ENCODE measurements at places on chromosomes 5 and 9. TPM values are rescaled to one million over a fixed set of nuclear protein-coding genes. Genes with fewer than 3 reads are reported as not detected.
A peak's percentile ranks its signal among the peaks of the same experiment; 100 is the strongest.

Gene SYK
- polyA plus RNA-seq: 0.04 TPM

Gene TAS2R1
- not detected for polyA plus RNA-seq

Gene PCDHB10
- 7.8 TPM for polyA plus RNA-seq

Gene PCDHGB5
- not detected for polyA plus RNA-seq

- no peaks in the 10 kb centered on the region for H3K36me3 ChIP-seq
- no peak overlapping the region for H3K4me3 ChIP-seq
- no peaks in the 10 kb centered on the region for H3K4me1 ChIP-seq
- peak; percentile 77 for DNase-seq
- no peak overlapping the region for H3K27ac ChIP-seq
Observed at GRCh38 chr5:142472306-142472951, 147.6 kb upstream of the SPRY4 start.

DNA sequence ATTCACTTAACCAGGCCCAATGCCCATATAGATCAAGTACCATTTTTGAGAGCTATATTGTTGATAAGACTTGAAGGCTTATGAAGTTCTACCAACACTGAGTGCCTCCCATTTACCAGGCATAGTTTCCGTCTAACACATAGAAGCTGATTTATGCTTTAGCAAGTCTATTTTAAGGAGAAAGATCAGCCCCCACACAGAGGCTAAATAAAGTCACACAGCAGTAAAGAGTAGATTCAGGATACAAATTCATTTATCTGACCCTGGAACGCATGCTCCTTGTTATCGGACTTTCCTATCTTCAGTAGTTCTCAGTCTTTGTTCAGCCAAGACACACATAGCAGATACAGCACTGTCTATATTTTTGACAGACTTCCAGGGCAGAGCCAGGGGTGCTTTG is 34.2 kb downstream of the DMGDH start:
- no peaks in the 10 kb centered on the region for H3K27me3 ChIP-seq
- no peak for DNase-seq
- no peaks in the 10 kb centered on the region for H3K4me1 ChIP-seq
- H3K27ac ChIP-seq: no peak overlapping the region
- no peak overlapping the region for H3K4me3 ChIP-seq
- H3K36me3 ChIP-seq: no peaks in the 10 kb centered on the region

DNA sequence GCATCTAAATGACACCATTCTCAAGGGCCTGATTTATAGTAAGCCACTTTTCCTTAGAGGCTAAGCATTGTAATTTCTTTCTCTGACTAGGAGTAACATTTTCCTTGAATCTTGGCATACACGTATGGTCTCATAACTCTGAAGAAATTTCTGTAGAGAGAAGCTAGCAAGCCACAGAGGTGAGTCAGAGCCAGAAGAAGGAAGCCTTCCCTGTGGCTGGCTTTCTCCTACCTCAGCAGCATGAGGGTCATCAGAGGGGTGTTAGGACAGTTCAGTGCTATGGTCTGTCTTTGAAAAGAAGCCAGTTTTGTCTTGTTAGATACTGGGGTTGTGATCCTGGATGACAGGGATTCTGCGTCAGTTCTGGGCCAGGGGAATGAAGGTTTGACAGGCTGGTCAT is 3.2 kb downstream of the SNX30 start:
- no peaks in the 10 kb centered on the region for H3K36me3 ChIP-seq
- no peak overlapping the region for H3K4me3 ChIP-seq
- no peaks in the 10 kb centered on the region for H3K4me1 ChIP-seq
- no peaks in the 10 kb centered on the region for H3K27me3 ChIP-seq
- H3K27ac ChIP-seq: no peak overlapping the region

DNA sequence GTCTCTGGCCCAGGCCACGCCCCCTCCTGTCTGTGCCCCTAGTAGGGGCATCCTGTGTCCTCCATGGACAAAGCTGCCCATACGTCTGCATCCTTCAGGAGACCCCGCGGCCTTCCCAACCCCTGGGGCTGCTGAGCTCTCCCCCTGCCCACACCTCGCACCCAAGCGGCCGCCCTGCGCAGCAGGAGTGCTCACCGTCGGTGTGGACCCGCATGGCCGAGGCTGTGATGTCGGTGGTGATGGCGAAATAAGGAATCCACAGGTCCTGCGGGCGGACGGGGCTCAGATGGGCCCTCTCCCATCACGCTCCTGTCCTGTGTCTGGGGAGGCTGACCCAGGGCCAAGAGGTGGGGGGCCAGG is 4.8 kb upstream of the NSMF start:
- no peaks in the 10 kb centered on the region for H3K4me1 ChIP-seq
- no peak overlapping the region for H3K4me3 ChIP-seq
- H3K36me3 ChIP-seq: no peaks in the 10 kb centered on the region
- H3K27ac ChIP-seq: no peak overlapping the region
- no peak for DNase-seq

DNA sequence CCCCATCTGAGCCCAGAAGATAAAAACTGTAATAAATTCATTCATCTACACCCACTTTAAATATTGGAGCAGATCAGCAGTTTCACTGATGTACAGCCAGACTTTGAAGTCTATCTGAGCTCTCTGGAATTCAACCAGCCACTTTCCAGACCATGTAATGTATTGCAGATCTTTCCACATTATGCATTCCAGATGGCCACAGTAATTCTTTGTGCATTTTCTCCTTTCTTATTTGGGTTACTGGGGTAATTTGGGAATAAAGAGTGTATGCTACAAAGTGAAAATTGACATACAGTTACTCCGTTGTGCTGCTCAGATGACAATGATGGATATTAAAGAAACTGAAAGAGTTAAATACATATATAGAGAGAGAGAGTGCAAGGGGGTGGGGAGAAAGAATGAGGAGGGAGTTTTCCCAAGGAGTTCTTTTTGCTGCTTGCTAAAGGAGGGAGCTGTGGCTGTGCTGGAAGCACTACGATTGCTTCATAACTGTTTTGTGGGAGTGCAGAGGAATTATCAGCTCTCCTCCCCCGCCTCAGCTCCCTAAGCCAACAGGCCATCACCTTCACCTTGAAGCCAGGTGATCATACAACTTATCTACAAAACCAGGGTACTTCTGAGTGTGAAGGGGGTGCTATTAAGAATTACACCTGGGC is 152.8 kb downstream of the GAS1 start:
- H3K27ac ChIP-seq: peak overlapping the region; percentile 13
- H3K27me3 ChIP-seq: no peaks in the 10 kb centered on the region
- no peaks in the 10 kb centered on the region for H3K36me3 ChIP-seq
- H3K4me3 ChIP-seq: no peak overlapping the region
- peaks cover 18% of the 10 kb centered on the region for H3K4me1 ChIP-seq
- DNase-seq: peak; percentile 41

- no peak overlapping the region for H3K27ac ChIP-seq
- H3K27me3 ChIP-seq: no peaks in the 10 kb centered on the region
- H3K36me3 ChIP-seq: no peaks in the 10 kb centered on the region
- no peaks in the 10 kb centered on the region for H3K4me1 ChIP-seq
- no peak overlapping the region for H3K4me3 ChIP-seq
Observed at GRCh38 chr5:78755822-78756429, 107.4 kb upstream of the LHFPL2 start.

GRCh38 chr9:136470792-136471469 is 11.9 kb downstream of the SEC16A start:
- no peaks in the 10 kb centered on the region for H3K4me1 ChIP-seq
- no peaks in the 10 kb centered on the region for H3K27me3 ChIP-seq
- DNase-seq: no peak
- H3K4me3 ChIP-seq: no peak overlapping the region
- H3K36me3 ChIP-seq: peaks cover 63% of the 10 kb centered on the region
- no peak overlapping the region for H3K27ac ChIP-seq

DNA sequence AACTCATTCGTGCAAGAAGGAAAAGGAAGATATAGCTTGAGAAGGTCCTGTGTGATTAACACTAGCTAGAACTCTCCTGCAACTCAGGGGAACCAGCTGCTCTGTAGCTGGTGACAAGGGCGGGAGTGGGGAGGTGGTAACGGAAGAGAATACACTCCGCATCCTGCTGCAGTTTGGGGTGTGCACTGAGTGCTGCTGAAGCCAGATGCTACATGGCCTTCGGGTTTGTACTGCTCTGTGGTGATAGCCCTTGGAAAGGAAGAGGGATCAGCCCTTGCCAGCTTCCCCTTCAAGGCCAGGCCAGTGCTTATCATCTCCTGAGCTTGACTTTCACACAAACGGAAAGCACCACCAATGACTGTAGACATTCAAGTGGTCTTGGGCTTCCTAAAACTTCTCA is 34.3 kb downstream of the FRMD3 start:
- no peak overlapping the region for H3K4me3 ChIP-seq
- no peaks in the 10 kb centered on the region for H3K4me1 ChIP-seq

- H3K4me3 ChIP-seq: no peak overlapping the region
- H3K27me3 ChIP-seq: no peaks in the 10 kb centered on the region
- H3K4me1 ChIP-seq: no peaks in the 10 kb centered on the region
- no peaks in the 10 kb centered on the region for H3K36me3 ChIP-seq
- DNase-seq: no peak
Observed at GRCh38 chr9:99523838-99524237, 297.8 kb upstream of the NR4A3 start.

- no peaks in the 10 kb centered on the region for H3K4me1 ChIP-seq
- DNase-seq: no peak
- H3K27ac ChIP-seq: no peak overlapping the region
Observed at GRCh38 chr5:96809921-96810320, 2.2 kb upstream of the ERAP1 start.

GRCh38 chr9:84834426-84834825 is 164.9 kb downstream of the NTRK2 start:
- H3K4me3 ChIP-seq: no peak overlapping the region
- H3K27ac ChIP-seq: no peak overlapping the region
- peaks cover 5% of the 10 kb centered on the region for H3K27me3 ChIP-seq
- no peaks in the 10 kb centered on the region for H3K36me3 ChIP-seq

DNA sequence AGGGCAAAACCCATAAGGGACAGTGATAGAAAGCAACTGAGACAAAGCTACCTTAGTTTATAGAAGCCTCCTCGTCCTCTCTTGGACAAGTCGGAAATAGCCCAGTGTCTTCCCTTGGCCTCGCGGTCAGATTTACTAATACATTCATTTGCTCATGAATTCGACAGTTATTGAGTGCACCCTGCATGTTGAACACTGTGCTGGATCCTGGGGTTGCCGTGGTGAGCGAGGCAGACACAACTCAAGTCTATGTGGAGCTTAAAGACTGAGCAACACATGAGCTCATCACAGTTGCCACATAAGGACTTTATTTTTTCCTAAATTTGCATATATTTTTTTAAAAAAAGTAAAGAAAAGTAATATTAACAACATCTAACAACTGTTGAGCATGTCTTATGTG is 411.1 kb upstream of the ITGA1 start:
- H3K27ac ChIP-seq: no peak overlapping the region
- H3K27me3 ChIP-seq: no peaks in the 10 kb centered on the region
- no peak for DNase-seq

GRCh38 chr5:143101121-143101520 is 302.4 kb downstream of the NR3C1 start:
- no peak for DNase-seq
- H3K4me1 ChIP-seq: peaks cover 3% of the 10 kb centered on the region
- no peak overlapping the region for H3K4me3 ChIP-seq
- no peaks in the 10 kb centered on the region for H3K27me3 ChIP-seq
- H3K36me3 ChIP-seq: no peaks in the 10 kb centered on the region
- H3K27ac ChIP-seq: no peak overlapping the region

GRCh38 chr9:90981726-90982125 is 180.1 kb downstream of the SYK start:
- no peaks in the 10 kb centered on the region for H3K4me1 ChIP-seq
- DNase-seq: no peak
- no peaks in the 10 kb centered on the region for H3K27me3 ChIP-seq
- no peak overlapping the region for H3K4me3 ChIP-seq
- H3K27ac ChIP-seq: no peak overlapping the region
- H3K36me3 ChIP-seq: no peaks in the 10 kb centered on the region

DNA sequence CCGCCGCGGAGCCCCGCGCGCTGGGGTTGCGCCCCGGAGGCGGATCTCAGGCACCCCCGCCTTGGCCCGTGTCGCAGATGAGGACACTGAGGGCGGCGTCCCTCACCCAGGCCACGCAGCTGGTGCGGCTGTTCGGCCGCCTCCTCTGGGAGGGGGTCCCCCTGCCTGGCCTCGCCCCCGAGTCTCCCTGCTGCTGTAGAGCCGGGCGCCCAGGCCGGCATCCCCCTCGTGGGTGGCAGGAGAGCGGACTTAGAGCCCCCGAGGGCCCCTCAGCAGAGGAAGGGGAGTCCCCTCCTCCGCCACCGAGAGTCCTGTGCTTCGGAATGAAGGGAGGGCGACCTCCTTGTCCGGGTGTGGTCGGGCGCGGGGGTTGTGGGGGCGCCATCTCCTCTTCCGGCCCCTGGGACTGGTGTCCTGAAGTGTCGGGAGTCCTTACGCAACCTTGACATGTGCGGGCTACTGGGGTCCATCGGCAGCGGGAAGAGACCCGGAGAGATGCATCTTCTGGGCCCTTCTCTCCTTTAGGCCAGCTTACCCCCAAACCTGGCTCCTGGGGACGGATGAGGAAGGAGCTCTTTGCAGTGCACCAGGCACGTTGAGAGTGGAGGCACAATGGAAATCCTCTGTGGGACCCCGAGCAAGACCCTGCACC is 11.7 kb upstream of the EXOSC2 start:
- H3K27ac ChIP-seq: no peak overlapping the region
- H3K27me3 ChIP-seq: peaks cover 46% of the 10 kb centered on the region
- peak overlapping the region; percentile 47 for H3K4me3 ChIP-seq

GRCh38 chr5:170420806-170421412 is 31.7 kb upstream of the KCNMB1 start:
- peaks cover 7% of the 10 kb centered on the region for H3K27me3 ChIP-seq
- H3K4me1 ChIP-seq: no peaks in the 10 kb centered on the region
- H3K27ac ChIP-seq: no peak overlapping the region
- DNase-seq: peak; percentile 86
- no peaks in the 10 kb centered on the region for H3K36me3 ChIP-seq

DNA sequence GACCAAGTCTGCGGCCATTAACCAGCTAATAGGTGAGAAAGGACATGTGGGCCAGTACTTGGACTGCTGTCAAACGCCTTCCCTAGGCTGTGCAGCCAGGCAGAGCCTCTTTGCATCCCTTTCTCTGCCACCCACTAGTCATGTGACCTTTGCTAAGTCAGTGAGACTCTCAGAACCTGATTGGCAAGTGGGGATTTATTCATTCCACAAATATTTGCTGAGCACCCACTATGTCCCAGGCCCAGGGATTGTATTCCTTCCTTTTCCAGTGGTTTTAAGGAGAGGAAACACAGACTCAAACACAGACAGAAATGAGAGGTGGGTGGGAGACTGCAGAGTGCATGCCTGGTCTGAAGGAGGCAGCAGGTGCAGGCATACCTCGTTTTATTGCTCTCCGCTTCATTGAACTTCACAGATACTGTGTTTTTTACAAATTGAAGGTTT is 71.6 kb upstream of the GALNT10 start:
- no peaks in the 10 kb centered on the region for H3K27me3 ChIP-seq
- H3K4me3 ChIP-seq: no peak overlapping the region
- H3K36me3 ChIP-seq: no peaks in the 10 kb centered on the region
- H3K4me1 ChIP-seq: no peaks in the 10 kb centered on the region
- H3K27ac ChIP-seq: no peak overlapping the region

- H3K36me3 ChIP-seq: no peaks in the 10 kb centered on the region
- no peak overlapping the region for H3K4me3 ChIP-seq
- H3K27me3 ChIP-seq: peaks cover 41% of the 10 kb centered on the region
- no peaks in the 10 kb centered on the region for H3K4me1 ChIP-seq
- H3K27ac ChIP-seq: no peak overlapping the region
Observed at GRCh38 chr9:83140061-83140460, 77.1 kb upstream of the RASEF start.

- no peaks in the 10 kb centered on the region for H3K4me1 ChIP-seq
- no peaks in the 10 kb centered on the region for H3K36me3 ChIP-seq
- H3K27ac ChIP-seq: no peak overlapping the region
Observed at GRCh38 chr9:95239071-95239470, 78.4 kb downstream of the FANCC start.

- no peaks in the 10 kb centered on the region for H3K4me1 ChIP-seq
- H3K27me3 ChIP-seq: no peaks in the 10 kb centered on the region
- no peak overlapping the region for H3K4me3 ChIP-seq
Observed at GRCh38 chr5:93789173-93790067, 48.0 kb upstream of the POU5F2 start.
